Brain pericyte (primary cell): ENCODE measurements at places on chromosomes 2 and 18.

- no peak for DNase-seq
Observed at GRCh38 chr18:7000484-7001096, 117.0 kb downstream of the LAMA1 start.

DNA sequence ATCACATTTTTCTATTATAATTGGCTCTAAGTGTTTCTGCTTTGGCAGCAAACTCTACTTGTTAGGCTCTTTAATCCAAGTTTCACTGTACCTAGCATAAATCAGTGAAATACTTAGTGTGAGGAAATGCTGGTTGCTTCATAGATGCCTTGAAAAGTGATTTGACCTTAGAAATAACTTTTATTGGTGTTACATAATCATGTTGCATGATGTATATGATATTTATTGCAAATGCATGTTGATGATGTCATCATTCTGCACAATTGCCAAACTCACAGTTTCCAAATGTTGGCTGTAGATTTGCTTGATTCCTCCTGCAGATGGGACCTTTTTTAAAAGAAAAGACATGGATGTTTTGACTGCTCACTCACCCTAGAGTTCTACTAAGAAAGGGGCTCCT, 137.6 kb upstream of the BCL2L11 start:
- no peak for DNase-seq

- no peak for DNase-seq
Observed at GRCh38 chr2:230457073-230457768, 41.2 kb downstream of the SP100 start.

GRCh38 chr2:159051661-159052060, 83.2 kb downstream of the TANC1 start:
- DNase-seq = no peak

DNA sequence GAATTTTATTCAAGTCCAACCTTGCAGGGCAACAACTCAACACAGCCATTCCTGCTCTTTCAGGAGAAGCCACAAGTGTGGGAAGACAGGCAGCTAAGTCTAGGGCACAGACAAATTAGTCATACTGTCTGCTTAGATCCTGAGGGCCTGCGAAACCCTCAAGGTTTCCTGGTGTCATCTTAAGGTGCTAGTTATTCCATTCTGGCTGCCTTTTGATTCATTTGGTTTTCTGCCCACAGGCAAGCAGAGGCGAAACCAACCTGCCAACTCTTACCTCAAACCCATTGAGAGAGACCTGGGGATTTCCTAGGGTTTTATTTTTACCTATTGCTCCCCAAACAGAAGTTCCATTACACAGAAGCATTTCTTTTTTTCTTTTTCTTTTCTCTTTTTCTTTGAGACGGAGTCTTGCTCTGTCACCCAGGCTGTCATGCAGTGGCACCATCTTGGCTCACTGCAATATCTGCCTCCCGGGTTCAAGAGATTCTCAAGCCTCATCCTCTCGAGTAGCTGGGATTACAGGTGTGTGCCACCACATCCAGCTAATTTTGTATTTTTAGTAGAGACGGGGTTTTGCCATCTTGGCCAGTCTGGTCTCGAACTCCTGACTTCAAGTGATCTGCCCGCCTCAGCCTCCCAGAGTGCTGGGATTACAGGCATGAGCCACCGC, 23.7 kb upstream of the SCYGR1 start:
- DNase-seq = no peak

DNA sequence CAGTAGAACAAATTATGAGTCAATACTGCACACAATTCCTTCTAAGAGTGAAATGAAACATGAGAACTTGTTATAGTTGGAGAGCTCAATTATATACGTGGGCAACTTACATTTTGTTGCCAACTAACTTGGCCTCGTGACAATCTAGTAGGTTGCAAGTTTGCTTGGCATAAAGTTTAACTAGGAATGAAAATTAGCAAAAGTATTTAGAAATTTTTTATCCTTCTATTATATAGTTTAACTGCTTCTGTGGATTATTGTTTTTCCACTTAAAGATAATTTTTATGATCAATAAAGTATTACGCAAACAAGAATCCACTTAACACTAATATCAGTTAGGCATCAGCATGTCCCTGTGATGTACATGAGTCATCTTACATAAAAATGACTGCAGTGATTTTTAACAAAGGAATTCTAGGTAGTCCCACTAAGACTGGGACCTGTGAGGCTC, 41.1 kb downstream of the FAM124B start:
- DNase-seq = no peak
